ENCODE measurements at places on chromosomes 12 and 14.

GRCh38 chr12:67991158-67991557 lies 1.9 kb downstream of the IFNG-AS1 start:
- no peaks in the 10 kb centered on the region for H3K4me1 ChIP-seq
- H3K27ac ChIP-seq, result no peak overlapping the region
- no peak overlapping the region for H3K4me3 ChIP-seq
- H3K27me3 ChIP-seq, result no peaks in the 10 kb centered on the region

DNA sequence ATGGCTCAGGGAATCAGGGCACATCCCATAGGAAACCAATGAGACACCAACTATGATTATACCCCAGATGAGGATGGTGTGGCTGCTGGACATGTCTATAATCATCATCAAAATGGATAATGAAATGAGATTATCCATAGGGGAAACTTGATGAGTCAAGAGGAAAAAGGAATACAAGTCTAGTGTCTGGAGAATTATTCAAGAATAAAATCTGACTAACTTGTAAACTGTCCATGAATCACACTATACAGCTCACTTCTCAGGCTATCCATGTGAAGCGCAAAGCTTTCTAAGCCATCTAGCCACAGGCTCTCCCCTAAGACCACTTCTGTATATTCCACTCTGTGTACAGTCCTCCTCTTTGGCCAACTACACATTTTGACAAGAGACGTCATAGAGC lies 52.5 kb downstream of the DUSP16 start:
- peaks cover 11% of the 10 kb centered on the region for H3K4me1 ChIP-seq
- peaks cover 14% of the 10 kb centered on the region for H3K36me3 ChIP-seq
- no peak for DNase-seq
- no peak overlapping the region for H3K27ac ChIP-seq
- H3K27me3 ChIP-seq, result no peaks in the 10 kb centered on the region

DNA sequence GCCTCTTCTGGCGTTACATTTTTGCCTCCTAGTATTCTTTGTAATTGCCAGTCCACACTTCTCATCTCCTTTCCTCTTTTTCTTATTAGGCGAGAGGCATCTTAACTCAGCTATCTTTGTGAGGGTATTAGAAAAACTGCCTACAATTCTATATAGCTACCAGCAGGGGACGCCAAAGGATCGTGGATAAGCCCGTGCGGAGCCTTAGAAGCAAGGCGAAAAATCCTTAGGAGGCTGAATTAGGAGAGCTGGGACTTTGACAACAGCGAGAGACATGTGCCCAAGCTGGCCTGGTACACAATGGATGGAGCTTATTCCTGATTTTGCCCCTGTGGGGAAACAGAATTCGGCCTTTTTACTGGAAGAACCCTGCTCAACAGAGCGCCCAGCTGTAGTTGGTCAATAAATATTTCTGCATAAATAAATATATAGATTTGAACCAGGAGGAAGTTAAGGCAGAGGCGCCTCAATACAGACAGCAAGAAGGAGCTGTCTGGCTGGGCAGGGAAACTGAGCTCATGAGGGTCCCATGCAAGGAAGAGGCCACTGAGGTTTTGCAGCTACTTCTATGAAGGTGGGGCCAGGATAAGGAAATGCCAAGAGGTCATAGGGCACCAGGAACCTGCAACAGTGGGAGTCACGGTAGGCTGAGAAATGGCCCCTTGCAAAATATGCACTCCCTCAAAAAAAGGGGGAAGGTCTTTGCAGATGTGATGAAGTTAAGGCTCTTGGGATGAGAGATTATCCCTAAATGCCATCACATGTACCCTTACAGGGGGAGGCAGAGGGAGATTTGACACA lies 14.6 kb upstream of the RBM19 start:
- no peaks in the 10 kb centered on the region for H3K36me3 ChIP-seq
- peak; percentile 84 for DNase-seq
- H3K4me1 ChIP-seq, result no peaks in the 10 kb centered on the region
- H3K4me3 ChIP-seq, result no peak overlapping the region

GRCh38 chr12:43285159-43285598 lies 266.8 kb downstream of the ADAMTS20 start:
- H3K27ac ChIP-seq, result no peak overlapping the region
- H3K27me3 ChIP-seq, result no peaks in the 10 kb centered on the region
- H3K36me3 ChIP-seq, result no peaks in the 10 kb centered on the region
- H3K4me3 ChIP-seq, result no peak overlapping the region
- no peak for DNase-seq
- H3K4me1 ChIP-seq, result peaks cover 2% of the 10 kb centered on the region

All from endodermal cell (in vitro differentiated cells).